ENCODE measurements at places on chromosomes 1 and 21.

GRCh38 chr1:53390261-53390660 lies 62.4 kb upstream of the LRP8 start:
- no peak for DNase-seq

- no peak for DNase-seq
Measured at GRCh38 chr1:218424502-218424901, 79.4 kb downstream of the TGFB2 start.

- DNase-seq = no peak
Measured at GRCh38 chr1:5711079-5711478, 281.1 kb downstream of the NPHP4 start.

DNA sequence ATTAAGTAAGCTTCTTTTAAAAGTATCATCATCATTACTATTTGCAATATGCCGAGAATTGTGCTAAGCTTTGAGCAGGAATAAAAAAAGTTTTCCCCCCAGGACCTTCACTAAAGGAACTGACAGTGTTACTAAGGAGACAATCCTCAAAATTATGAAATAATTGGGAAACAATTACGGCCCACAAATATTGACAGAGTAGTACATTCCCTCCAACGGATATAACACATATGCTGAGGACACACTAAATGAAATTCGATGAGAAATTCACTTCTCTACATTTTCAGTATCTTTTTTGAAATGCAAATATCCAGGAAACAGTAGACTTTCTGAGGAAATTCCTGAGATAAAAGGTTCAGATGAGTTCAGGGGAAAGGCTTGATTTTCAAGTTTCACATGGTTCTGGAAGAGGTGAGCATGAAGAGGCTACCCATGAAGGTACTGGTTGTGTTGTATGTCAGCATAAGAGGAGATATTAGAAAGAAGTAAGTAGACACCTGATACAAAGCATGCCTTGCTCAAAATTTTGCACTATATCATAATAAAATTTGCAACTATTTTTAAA lies 171.2 kb upstream of the NR5A2 start:
- DNase-seq = no peak

- DNase-seq = no peak
Measured at GRCh38 chr1:62528015-62528414, 69.3 kb upstream of the ANGPTL3 start.

- DNase-seq = no peak
Measured at GRCh38 chr1:240314845-240315801, 223.4 kb downstream of the FMN2 start.

GRCh38 chr1:235613602-235614001 lies 36.0 kb downstream of the GNG4 start:
- no peak for DNase-seq

- no peak for DNase-seq
Measured at GRCh38 chr1:155295183-155295941, 5.9 kb downstream of the PKLR start.

DNA sequence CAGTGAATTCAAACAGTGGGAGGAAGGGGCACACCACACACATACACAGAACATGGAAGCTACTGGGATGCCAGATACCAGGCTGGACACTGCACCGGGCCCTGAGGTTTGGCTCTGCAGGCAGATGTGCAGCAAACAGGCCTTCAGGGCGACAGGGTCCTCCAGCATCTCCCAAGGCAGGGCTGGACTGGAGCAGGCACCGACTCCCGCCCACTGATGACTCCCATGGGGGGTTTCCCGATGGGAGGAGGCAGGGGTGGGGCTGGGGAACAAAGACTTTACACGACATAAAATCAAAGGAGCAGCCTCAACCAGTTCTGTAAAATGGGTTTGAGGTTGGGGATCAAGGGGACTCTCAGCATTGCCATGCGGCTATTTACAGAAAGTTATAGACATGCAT lies 118.1 kb downstream of the SYT2 start:
- DNase-seq = no peak

- no peak for DNase-seq
Measured at GRCh38 chr1:5742032-5742431, 250.2 kb downstream of the NPHP4 start.

- no peak for DNase-seq
Measured at GRCh38 chr1:24920533-24920925, 9.5 kb downstream of the RUNX3 start.

DNA sequence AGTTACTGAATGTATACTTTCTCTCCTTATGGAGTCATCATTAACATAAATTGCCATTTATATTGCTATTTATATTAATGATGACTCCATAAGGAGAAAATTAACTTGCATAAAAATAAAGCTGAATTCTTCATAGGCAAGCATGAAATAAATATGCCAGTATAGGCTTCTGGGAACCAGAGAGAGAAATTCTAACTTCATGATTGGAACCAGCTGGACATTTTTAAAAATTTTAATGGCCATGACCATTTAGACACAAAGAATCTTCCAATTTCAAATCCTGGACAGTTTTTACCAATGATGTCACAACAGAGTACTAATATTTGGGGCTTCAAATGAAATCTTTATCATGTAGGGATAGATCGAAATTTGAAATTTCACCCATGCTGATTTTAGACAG lies 268.7 kb downstream of the PTGER3 start:
- no peak for DNase-seq

- DNase-seq = no peak
Measured at GRCh38 chr1:59484096-59484495, 187.2 kb downstream of the FGGY start.

- no peak for DNase-seq
Measured at GRCh38 chr1:63847308-63847910, 73.6 kb downstream of the ROR1 start.

DNA sequence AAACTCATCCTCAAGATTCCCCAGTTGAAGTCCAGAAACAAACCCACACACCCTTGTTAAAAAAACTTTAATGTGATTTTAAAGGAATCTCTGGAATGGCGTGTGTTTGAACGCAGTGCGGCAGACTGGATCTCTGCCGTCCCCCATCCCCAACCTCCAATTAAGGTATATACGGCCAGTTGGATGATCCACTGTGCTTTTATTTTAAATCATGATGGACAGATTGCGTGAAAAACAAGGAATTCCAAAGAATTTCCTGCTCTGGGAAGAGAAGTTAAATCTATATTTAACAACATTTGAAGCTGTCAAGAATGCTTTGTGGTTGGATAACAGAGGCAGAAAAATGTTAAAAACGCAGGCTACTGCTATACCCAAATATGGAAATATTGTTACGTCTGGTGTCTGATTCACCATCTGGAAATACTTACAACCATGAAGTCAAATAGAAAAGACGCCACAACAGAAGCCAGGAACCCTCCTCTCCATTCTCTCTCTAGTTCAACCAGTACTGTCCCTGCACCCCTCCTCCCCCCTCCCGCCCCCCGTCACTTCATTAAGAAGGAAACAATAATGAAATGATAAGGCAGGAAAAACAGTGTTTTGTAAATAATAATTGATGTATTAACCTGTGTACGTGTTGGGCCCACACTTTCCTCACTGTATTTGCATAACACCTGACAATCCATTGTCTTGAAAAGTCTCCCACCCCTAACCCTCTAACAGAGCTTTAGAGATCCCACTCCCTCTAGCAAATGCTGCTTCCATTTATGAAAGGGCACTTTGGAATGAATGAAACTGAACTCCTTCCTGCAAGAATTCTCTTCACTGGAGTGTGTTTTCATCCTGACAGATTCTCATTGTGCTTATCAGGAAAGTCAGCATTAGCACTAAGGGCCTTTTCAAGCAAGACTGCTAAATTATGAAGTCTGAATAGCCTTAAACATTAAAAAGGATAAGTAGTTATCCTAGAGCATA lies 2.0 kb upstream of the CCN1 start:
- DNase-seq = peak; percentile 87

GRCh38 chr1:33131191-33131590 lies 50.2 kb downstream of the AZIN2 start:
- no peak for DNase-seq

DNA sequence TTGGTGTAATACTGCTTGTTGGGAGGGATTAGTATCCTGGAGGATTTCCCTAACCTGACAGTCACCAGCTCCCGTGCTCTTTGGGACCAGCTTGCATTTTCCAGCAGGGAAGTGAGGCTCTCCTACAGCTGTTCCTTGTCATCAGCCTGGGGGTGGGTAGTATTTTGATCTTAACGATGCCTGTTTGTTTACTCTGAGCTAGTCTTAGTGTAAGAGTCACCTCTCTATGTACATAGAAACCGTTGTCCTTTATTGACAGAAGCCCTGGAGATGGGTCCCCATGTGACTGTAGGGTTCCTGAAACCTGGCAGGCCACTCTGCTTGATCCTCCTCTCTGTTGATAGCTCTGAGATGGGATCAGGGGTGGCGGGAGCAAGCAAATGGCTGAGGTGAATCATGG lies 58.0 kb downstream of the ACP6 start:
- no peak for DNase-seq

GRCh38 chr1:241499910-241500309 lies 19.6 kb downstream of the FH start:
- no peak for DNase-seq

DNA sequence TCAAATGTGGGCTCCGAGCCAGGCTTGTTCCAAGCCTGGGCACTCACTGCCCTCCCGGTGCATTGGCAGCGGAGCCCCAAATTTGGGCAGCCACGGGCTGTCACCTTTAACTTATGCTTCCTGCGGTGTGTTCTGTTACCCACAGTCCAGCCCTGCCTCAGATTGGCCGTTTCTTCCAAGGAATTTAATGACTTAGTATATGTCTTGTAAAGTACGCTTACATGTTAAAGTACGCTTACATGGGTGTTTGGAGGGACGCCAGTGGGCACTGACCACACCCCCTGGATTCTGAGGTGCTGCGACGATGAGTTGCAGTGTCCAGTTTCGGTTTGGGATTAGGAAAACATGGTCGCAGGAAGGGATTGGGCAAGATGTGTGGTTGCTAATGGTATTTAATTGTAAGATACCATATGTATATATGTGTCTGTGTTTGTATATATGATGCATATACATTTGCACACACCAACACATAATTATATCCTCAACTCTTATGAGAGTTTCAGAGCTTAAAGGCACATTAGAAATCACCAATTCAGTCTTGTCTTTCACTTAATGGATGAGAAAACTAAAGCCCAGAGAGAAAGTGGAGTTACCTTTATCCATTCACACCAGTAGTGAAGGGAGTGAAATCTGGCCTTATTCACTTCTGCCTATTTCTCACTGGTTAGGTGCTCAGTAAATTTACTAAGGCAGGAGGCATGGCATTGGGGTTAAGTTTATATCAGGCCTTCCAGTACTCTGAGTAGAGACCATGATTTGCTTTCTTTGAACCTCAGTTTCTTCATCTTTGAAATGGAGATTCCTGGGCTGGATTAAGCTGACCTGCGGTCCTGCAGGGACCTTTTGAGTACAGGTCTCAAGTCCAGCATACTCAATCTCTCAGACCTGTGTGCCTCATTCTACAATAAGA lies 1.0 kb downstream of the SMYD2 start:
- no peak for DNase-seq

GRCh38 chr21:31870472-31871193 lies 2.2 kb upstream of the HUNK start:
- DNase-seq = no peak

GRCh38 chr1:203288400-203288799 lies 16.9 kb upstream of the BTG2 start:
- DNase-seq = no peak

- DNase-seq = no peak
Measured at GRCh38 chr1:117613249-117613968, 7.6 kb downstream of the TENT5C start.

DNA sequence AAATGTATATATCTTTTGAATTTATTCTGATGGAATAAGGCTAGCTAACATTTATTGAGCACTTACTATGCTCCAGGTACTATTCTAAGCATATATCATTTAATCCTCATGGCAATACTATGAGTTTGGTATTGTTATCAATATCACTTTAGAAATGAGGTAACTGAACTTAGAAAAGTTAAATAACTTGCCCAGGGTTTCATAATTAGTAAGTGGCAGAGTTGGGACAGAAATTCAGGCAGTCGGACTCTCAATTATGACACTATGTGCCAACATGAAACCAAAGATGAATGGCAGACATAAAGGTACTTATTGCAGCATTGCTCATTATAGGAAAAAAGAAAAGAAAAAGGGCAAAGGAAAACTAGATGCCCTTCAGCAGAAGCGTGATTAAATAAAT lies 48.2 kb downstream of the RAB3GAP2 start:
- DNase-seq = no peak

DNA sequence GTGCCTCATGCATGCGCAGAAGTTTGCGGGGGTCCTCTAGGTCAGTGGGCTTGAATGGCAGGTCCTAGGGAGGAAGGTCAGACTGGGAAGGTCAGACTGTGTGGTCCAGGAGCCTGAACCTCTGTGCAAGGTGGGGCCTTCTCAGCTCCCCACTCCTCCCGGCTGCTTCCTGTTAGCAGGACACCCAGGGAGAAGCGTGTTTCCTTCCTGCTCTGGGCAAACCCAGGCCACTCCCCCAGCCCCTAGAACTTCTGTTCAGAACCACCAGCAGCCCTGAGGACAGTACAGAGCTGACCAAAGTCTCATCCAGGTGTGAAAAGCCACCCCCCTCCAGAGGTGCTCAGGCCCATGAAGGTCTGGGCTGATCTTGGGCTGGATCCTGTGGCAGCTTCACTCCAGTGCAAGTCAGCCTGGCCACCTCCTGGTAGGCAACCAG lies 29.9 kb downstream of the NAV1 start:
- DNase-seq = no peak

DNA sequence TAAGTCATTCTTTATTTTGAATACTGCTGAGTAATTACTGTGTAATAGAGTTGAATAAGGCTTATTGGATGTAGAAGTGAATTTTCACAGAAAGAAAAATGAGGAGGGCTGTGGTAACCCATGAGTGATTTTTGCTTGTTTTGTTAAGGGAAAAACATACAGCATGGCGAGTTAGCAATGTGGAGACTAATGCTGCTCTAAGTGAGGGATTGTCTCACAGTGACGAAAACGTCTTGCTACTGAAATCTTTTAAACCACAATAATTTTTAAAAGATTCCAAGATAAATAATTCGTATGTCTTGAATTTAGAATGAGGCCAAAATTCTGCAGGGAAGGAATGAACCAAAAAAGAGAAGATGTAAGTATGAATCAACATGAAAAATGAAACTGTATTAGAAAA lies 16.2 kb upstream of the PLA2G4A start:
- no peak for DNase-seq

DNA sequence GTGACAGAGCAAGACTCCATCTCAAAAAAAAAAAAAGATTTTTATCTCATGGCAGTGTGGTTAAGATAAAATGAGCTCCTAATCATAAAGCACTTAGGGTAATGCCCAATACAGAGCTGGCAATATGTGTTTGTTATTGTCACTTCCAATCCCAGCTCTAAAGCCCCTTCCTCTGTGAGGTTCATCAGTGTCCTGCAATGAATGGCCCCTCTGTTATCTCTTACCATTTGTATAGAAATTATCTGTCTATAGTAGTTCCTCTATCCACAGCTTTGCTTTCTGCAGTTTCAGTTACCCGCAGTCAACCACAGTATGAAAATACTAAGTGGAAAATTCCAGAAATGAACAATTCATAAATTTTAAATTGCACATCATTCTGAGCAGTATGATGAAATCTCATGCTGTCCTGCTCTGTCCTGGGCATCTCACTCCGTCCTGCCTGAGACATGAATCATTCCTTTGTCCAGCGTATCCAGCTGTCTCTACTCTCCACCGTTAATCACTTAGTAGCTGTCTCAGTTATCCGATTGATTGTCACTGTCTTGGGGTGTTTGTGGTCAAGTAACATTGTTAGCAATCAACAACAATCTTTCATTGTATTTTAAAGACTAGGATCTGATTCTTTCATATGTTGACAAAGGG lies 50.2 kb upstream of the DNAH14 start:
- no peak for DNase-seq

- no peak for DNase-seq
Measured at GRCh38 chr1:234571702-234572101, 38.3 kb downstream of the IRF2BP2 start.
